HepG2 (cell line): ENCODE measurements at places on chromosomes 13 and 19.
A peak's percentile ranks its signal among the peaks of the same experiment; 100 is the strongest.

DNA sequence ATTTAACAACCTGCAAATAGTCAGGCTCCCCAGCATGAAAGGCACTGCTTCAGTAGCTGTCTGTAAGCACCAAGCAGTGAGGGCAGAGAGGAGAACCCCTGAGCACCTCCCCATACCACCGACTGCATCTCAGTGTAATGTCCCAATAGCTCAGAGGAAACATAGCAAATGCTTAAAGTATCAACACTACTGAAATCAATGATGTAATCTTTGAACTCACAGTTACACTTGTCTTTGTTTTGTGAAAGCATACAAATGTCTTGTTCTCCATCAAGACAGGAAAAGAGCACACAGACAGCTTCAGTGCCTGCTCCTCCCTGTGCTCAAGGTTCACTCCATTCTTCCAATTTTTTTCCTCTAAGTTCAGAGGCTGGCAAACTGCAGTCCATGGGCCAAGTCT lies 94.7 kb downstream of the IRS2 start:
- no peaks in the 10 kb centered on the region for H3K27me3 ChIP-seq
- no peaks in the 10 kb centered on the region for H3K4me1 ChIP-seq
- DNase-seq, result no peak

DNA sequence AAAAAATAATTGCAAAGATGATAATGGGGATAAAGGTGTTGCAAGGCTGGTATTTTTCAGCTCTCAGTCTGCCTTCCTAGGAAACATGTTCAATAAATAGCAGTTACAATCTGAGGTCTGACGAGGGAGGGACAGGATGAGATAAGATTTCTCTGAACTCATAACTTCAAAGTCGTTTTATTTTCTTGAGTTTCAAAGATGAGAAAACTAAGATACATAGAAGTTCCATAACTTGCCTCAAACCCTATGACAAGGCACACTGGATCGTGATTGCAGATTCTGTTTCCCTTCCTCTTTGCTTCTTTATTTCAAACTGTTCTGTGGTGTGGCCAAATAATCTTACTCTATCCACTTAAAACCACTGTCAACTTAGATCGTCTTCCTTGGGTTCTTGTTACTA lies 327.2 kb downstream of the GPC5 start:
- no peak overlapping the region for H3K27ac ChIP-seq
- no peak for DNase-seq
- no peaks in the 10 kb centered on the region for H3K36me3 ChIP-seq
- no peak overlapping the region for H3K4me3 ChIP-seq
- H3K4me1 ChIP-seq, result no peaks in the 10 kb centered on the region
- H3K27me3 ChIP-seq, result no peaks in the 10 kb centered on the region

DNA sequence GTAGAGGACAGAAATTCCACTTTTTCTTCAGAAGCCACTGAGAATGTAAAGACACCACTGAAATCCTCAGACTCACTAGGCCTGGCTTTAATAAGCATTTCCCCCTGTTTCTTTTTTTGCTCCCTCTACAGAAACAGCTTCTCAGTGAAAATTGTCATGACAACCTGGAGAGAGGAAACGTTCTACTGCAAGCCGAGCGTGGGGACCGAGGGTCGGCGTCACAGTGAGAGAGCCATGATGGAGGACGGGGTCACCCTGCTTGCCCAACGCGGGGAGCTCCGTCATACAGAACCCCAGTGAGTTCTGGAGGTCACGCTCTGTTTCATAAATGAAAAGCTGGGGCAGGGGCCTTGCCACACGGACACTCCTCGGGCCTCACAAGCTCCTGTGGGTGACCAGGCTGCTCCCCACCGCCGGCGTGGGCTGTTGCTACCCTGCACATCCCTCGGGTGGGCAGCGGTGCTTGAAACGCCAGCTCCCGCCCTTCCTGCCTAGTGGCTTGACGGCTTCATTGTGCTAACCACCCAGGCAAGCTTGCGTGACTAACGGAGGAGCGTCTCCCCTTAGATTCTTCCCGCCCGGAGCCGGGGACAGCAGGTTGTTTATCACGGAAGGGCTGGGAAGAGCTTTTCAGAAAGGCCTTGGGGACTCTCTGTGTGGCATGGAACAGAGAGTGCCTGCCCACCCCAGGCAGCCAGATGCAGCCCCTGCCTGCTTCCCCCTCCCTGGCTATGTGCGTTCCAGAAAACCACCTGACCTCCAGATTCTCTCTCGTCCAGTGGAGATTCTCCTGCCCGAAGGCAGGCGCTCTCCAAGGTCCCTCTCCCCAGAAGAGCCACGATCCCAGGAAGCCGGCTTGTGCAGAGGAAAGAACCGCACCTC lies 153.6 kb downstream of the KATNAL1 start:
- H3K4me3 ChIP-seq, result no peak overlapping the region
- no peak for DNase-seq
- no peaks in the 10 kb centered on the region for H3K36me3 ChIP-seq
- H3K27ac ChIP-seq, result no peak overlapping the region
- no peaks in the 10 kb centered on the region for H3K4me1 ChIP-seq

- H3K4me1 ChIP-seq, result no peaks in the 10 kb centered on the region
- no peak overlapping the region for H3K4me3 ChIP-seq
- DNase-seq, result no peak
- peaks cover 7% of the 10 kb centered on the region for H3K36me3 ChIP-seq
- no peaks in the 10 kb centered on the region for H3K27me3 ChIP-seq
Observed at GRCh38 chr19:14102756-14103155, 12.2 kb upstream of the SAMD1 start.

DNA sequence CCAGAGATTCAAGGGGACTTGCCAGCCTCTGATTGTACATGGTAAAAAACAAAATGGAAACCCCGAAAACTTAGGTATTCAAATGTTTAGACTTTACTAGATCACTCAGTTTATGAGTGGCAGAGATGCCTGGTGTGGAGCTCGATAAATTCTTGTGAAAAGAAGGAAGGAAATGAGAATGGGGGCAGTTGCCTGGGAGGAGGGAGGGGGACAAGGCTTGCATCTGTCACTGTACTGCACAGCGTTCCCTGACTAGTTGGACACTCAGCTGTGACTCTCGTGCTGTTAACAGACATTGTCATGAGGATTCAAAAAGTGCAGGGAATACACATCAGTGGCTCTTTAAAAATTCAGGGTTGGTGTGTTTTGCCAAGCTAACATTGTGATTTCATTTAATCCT lies 232.9 kb downstream of the ZIC5 start:
- no peaks in the 10 kb centered on the region for H3K27me3 ChIP-seq
- no peaks in the 10 kb centered on the region for H3K36me3 ChIP-seq

DNA sequence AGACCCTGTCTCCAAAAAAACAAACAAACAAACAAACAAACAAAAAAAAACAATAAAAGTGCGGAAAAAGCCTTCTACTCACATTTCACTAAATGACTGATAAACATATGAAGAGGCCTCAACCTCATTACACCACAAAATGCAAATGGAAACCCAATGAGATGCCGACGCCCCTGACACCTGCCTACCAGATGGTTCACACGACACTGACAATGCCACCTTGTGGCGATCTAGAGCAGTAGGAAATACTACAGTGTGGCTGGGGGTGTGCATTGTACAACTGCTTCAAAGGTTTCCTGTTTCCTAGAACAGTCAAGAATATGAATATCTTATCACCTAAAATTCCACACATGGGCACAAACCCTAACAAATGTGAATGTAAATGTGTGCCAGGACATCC lies 14.0 kb downstream of the SCGB2B2 start:
- no peaks in the 10 kb centered on the region; the same call in 1 of the 2 replicates for H3K27me3 ChIP-seq
- H3K4me3 ChIP-seq, result no peak overlapping the region
- H3K27ac ChIP-seq, result no peak overlapping the region
- H3K4me1 ChIP-seq, result peaks cover 36% of the 10 kb centered on the region

GRCh38 chr13:24220086-24220703 lies 59.7 kb downstream of the SPATA13 start:
- peak overlapping the region; percentile 45 for H3K27ac ChIP-seq
- H3K4me1 ChIP-seq, result peaks cover 66% of the 10 kb centered on the region
- H3K27me3 ChIP-seq, result no peaks in the 10 kb centered on the region
- peak; percentile 75 for DNase-seq

- H3K27ac ChIP-seq, result no peak overlapping the region
- no peaks in the 10 kb centered on the region for H3K36me3 ChIP-seq
- no peak overlapping the region for H3K4me3 ChIP-seq
- H3K4me1 ChIP-seq, result peaks cover 44% of the 10 kb centered on the region
- H3K27me3 ChIP-seq, result no peaks in the 10 kb centered on the region
Observed at GRCh38 chr19:53463263-53463662, 4.3 kb upstream of the ZNF813 start.

GRCh38 chr19:12777217-12778016 lies 2.1 kb upstream of the HOOK2 start:
- no peak overlapping the region for H3K27ac ChIP-seq
- peaks cover 43% of the 10 kb centered on the region for H3K4me1 ChIP-seq
- H3K36me3 ChIP-seq, result no peaks in the 10 kb centered on the region
- peak overlapping the region; percentile 80 for H3K4me3 ChIP-seq
- peak; percentile 50 for DNase-seq

DNA sequence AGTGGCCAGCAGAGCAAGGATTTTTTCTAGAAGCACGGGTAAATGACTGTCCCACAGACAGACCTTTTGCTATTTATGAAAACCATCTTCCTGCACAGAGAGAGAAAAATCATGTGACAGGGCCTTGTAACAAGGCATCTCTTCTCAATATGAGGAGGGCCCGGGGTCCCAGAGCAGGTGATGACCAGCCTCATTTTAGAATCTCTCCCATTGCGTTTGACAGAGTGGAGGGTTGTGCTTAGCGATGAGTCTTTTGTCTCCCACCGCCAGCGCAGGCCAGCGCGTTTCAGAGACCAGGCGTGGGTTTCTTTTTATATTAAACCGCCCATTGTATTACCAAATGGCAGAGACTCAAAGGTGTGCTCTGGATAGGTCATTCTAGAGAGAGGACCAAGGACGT lies 97.4 kb upstream of the UBL3 start:
- H3K36me3 ChIP-seq, result no peaks in the 10 kb centered on the region
- 0 out of 2 replicates have a peak, but pooled peaks cover 1% of the 10 kb centered on the region for H3K27me3 ChIP-seq
- H3K27ac ChIP-seq, result no peak overlapping the region
- no peak overlapping the region for H3K4me3 ChIP-seq

DNA sequence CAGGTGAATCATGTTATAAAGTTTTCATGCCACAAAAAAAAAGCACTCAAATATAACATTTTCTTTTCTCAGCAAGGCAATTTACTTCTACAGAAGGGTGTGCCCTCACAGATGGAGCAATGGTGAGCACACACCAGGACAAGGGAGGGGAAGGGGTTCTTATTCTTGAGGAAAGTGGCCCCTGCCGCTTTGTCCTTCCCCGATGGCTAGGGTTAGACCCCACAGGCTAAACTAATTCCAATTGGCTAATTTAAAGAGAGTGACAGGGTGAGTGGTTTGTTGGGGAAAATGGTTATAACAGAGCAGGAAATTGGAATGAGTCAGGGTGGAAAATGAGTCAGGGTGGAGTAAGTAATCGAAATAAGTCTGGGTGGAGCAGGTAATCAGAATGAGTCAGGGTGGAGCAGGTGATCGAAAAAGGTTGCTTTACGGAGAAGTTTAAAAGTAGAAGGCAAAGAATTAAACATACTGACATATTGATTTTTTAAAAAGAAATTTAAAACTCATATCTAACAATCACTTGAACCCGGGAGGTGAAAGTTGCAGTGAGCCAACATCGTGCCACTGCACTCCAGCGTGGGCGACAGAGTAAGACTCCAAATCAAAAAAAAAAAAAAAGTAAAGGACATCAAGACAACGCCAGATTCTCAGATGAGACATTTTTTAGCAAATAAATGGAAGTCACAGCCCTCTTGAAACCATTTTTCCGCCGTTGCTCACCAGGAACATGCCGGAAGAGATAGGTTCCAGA lies 813 bp downstream of the ZNF562 start:
- H3K27ac ChIP-seq, result peak overlapping the region; percentile 95
- H3K36me3 ChIP-seq, result no peaks in the 10 kb centered on the region; the same call in 1 of the 2 replicates
- H3K4me1 ChIP-seq, result peaks cover 76% of the 10 kb centered on the region
- H3K4me3 ChIP-seq, result peak overlapping the region; percentile 95

- H3K4me1 ChIP-seq, result peaks cover 11% of the 10 kb centered on the region
- H3K27ac ChIP-seq, result no peak within 1 kb of the TSS
- H3K4me3 ChIP-seq, result no peak within 1 kb of the TSS
- peak; percentile 39 for DNase-seq
- no peaks in the 10 kb centered on the region for H3K27me3 ChIP-seq
- no peaks in the 10 kb centered on the region for H3K36me3 ChIP-seq
Observed at GRCh38 chr19:7701654-7702457, at the start of gene FCER2. FCER2 (minus strand) TSS chr19:7702131; CDS start chr19:7699760, 2,371 bp downstream.

DNA sequence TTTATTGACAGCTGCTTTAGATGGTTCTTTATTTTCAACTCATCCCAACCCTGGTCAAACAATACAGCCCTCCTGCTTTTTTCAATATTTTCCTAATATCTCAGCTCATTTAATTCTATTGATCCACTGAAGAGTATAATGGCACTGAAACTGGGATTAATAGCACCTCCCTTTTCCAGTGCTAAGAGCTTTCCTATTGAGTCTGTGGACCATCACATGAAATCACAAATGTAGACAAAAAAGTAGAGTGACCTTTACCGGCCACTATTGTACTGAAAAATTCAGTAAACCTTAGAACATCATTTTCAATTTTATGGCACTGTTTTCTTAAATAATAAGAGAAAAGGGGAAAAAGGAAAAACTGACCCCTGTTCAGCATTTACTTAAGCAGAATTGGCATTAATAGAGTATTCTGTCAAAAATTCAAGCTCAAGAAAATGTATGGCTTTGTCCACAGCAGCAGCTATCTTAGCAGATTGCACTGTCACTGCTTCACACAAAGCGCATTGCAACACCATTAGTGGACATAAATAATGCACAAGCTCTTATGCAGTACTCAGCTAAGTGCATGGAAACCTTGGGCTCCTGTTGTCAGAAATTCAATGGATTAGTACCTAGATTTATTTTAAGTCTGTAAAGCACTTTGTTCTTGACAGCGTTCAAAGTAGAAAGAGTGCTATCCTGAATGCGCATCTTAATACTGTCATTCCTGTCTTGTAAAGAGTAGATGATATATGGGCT lies 851.0 kb upstream of the KLHL1 start:
- H3K36me3 ChIP-seq, result no peaks in the 10 kb centered on the region
- no peak overlapping the region for H3K27ac ChIP-seq
- no peaks in the 10 kb centered on the region for H3K4me1 ChIP-seq

- H3K27me3 ChIP-seq, result no peaks in the 10 kb centered on the region
- peaks cover 46% of the 10 kb centered on the region for H3K36me3 ChIP-seq
- no peak overlapping the region for H3K27ac ChIP-seq
Observed at GRCh38 chr13:98512774-98513665, 63.9 kb downstream of the STK24 start.

GRCh38 chr13:99055735-99056134 lies 77.9 kb upstream of the DOCK9 start:
- no peaks in the 10 kb centered on the region for H3K4me1 ChIP-seq
- no peaks in the 10 kb centered on the region; the same call in 1 of the 2 replicates for H3K27me3 ChIP-seq
- no peak for DNase-seq
- no peak overlapping the region for H3K4me3 ChIP-seq

- DNase-seq, result no peak
- H3K4me3 ChIP-seq, result no peak overlapping the region; the same call in 1 of the 2 replicates
- no peaks in the 10 kb centered on the region for H3K27me3 ChIP-seq
- H3K27ac ChIP-seq, result no peak overlapping the region
- H3K4me1 ChIP-seq, result peaks cover 49% of the 10 kb centered on the region
Observed at GRCh38 chr19:10295305-10295846, 5.6 kb downstream of the ICAM5 start.

GRCh38 chr13:101977475-101977874 lies 424.4 kb downstream of the FGF14 start:
- H3K36me3 ChIP-seq, result no peaks in the 10 kb centered on the region
- H3K4me3 ChIP-seq, result no peak overlapping the region
- no peak for DNase-seq
- H3K27me3 ChIP-seq, result no peaks in the 10 kb centered on the region

GRCh38 chr13:30145709-30146367 lies 161.5 kb downstream of the KATNAL1 start:
- no peak overlapping the region for H3K4me3 ChIP-seq
- peaks cover 1% of the 10 kb centered on the region; the same call in 1 of the 2 replicates for H3K27me3 ChIP-seq
- no peak overlapping the region for H3K27ac ChIP-seq
- H3K4me1 ChIP-seq, result no peaks in the 10 kb centered on the region
- no peak for DNase-seq

- peaks cover 16% of the 10 kb centered on the region for H3K4me1 ChIP-seq
- no peak for DNase-seq
- no peak overlapping the region for H3K27ac ChIP-seq
- no peaks in the 10 kb centered on the region for H3K27me3 ChIP-seq
- no peaks in the 10 kb centered on the region for H3K36me3 ChIP-seq
Observed at GRCh38 chr13:44730099-44730498, 154.0 kb upstream of the TSC22D1 start.
